Head of caudate nucleus (tissue), 42 donors: ENCODE measurements at places on chromosomes 13 and 19.

- no peak for DNase-seq
These were observed 172.1 kb upstream of the CSNK1A1L start for GRCh38 chr13:37277435-37278144.

- DNase-seq: no peak
These were observed 3.8 kb downstream of the LENG1 start for GRCh38 chr19:54155694-54156093.

DNA sequence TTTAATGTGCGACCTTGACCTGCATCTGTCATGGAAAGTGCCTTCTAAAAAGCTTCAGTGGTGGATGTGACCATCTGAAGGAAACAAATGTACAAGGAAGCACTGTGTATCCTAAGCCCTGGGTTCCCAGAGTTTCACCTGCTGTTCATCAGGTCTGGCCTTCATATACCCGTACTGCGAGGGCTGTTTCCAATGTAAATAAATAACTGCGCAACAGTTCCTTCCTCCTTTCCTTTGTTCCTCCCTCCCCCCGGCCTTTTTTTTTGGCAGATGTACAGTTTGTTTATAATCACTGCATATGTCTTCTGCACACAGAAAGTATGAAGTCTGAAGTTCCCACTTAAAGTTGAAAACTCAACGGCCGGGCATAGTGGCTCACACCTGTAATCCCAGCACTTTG, 5.2 kb downstream of the FAAP24 start:
- DNase-seq: no peak

GRCh38 chr13:46983881-46984280, 87.0 kb upstream of the HTR2A start:
- no peak for DNase-seq

DNA sequence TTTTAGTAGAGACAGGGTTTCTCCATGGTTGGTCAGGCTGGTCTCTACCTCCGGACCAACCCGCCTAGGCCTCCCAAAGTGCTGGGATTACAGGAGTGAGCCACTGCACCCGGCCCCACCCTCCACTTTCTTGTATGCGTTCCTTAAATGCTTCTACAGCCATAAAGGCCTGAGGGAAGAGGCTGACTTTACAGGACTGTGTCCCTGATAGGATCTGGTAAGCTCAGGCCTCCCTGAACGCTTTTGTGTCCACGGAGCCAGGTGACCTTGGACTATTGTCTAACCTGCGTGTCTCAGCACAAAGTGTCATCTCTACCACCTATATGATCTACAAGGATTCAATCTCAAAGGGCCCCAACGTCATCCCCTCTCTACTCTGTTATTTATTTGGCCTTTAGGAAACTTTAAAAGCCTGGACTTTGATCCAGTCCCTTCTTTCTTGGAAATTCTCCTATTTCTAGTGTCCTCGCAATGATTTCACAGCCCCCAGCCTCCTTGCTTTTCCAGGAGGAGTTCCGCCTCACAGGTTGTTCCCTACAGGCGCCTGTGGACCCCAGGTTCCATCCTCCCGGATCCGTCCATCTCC, 701 bp downstream of the ZNF552 start:
- DNase-seq: no peak

DNA sequence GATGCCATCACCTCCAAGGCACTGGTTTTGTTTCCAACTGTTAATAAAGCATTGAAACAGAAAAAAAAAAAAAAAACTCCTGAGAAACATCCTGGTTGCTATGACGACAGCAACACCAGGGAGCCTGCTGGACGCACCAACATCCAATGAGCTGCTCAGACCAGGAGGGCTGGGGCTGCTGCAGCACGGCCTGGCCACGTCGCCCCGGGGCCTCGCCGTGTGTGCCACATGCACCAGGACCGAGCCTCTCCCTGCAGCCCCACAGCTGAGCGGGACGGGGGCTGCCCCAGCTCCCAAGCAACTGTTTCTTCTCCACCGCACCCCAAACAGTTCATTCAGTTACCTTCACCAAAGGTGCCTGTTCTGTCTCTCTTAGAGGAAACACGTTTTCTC, 54.5 kb downstream of the RASA3 start:
- no peak for DNase-seq

DNA sequence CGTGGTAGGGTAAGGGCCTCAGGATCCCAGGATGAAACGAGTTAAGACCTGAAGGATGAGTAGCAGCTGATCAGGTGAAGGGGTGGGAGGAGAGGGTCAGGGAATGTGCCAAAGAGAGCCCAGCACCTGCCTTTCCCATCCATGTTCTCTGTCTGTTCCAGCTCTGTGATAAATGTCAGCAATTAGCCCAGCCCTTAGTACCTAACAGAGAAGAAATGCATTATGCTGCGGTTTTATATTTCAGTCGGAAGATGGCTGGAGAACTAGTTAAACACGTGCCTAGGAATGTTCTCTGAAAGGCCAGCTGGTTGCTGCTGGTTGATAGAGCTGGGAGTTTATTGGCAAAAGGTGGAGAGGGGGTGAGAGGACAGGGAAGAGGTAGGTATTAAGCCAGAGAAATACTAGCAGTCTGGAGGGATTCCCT, 268.2 kb downstream of the SHISA2 start:
- DNase-seq: no peak

DNA sequence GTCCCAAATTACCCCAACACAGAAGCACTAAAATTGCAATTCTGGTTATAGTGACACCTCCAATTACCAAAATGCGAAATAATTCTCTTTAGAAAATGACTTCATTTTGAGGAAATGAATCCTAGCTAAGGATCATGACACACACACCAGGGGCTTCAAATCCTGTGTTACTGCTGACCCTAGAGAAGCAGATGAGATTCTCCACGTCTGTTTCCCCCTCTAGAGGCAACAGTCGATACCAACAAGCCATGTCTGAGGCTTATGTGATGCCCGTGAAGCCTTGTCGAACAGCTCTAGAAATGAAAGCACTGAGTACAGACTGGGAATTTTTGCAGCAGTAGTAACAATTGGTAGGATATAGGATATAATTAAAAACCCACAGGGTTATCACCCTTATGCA, 153.6 kb upstream of the TMTC4 start:
- DNase-seq: no peak

GRCh38 chr13:71304861-71305260, 562.1 kb downstream of the DACH1 start:
- DNase-seq: no peak

GRCh38 chr19:42473686-42474085, 30.9 kb upstream of the CXCL17 start:
- DNase-seq: no peak

GRCh38 chr13:29500386-29500785, 95.1 kb downstream of the SLC7A1 start:
- no peak for DNase-seq

DNA sequence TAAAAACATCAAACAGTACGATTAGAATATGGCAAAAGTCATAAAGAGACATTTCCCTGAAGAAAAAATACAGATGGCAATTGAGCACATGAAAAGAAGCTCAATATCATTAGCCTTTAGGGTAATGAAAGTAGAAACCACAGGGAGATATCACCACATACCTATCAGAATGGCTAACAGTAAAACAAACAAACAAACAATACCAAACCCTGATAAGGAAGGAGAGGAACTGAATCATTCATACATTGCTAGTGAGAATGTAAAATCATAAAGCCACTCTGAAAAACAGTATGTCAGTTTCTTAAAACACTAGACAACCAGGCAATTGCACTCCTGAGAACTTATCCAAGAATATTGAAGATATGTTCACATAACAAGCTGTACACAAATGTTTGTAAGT, 1342.5 kb upstream of the SLC10A2 start:
- no peak for DNase-seq

DNA sequence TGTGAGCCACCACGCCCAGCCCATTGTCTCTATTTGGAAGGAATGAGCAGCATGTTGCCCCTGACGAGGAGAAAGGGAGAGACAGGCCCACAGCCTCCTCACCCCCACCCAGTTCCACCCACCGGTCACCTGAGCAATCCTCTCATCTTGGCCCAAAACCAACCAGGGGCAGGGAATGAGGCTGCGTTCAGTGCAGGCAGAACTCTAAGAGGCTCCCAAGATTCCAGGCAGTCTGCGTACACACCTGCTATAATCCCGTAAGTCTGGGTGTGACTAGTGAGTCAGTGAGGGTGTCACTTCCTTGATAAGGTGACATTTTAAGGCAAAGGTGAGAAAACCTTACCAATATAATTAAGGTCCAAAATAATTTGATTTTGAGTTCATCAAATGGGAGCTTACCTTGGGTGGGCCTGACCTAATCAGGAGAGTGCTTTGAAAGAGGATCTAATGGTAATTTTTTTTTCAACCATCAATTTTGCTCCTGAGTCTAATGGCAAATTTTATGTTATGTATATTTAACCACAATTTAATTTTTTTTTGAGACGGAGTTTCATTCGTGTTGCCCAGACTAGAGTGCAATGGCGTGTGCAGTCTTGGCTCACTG, 26.9 kb upstream of the KLF2 start:
- DNase-seq: no peak

GRCh38 chr13:73018336-73018735, 40.5 kb upstream of the KLF5 start:
- DNase-seq: no peak

DNA sequence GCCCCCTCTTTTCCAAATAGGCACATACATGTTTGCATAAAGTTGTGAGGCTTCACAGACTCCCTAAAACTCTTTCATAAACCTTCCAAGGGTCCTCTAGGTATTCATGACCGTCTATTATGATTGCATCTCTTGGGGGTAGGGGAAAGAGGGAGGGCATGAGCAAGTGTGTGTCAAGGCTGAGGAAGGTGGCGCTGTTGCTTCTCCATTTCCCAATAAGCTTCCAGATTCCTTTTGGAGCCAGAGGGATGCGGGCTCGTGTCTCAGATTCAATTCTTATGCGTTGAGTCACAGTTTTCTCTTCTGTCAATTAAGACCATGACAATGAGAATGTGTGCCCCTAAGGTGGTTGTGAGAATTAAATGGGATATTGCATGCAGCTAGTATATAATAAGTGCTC, 51.0 kb upstream of the CYP2A7 start:
- DNase-seq: no peak

GRCh38 chr13:36096461-36097416, 34.4 kb downstream of the DCLK1 start:
- DNase-seq: no peak
